T47D (cell line): ENCODE measurements at places on chromosomes 1 and 21.
A peak's percentile ranks its signal among the peaks of the same experiment; 100 is the strongest.

GRCh38 chr21:46081862-46082712 lies 15.8 kb upstream of the COL6A2 start:
- no peak for DNase-seq

DNA sequence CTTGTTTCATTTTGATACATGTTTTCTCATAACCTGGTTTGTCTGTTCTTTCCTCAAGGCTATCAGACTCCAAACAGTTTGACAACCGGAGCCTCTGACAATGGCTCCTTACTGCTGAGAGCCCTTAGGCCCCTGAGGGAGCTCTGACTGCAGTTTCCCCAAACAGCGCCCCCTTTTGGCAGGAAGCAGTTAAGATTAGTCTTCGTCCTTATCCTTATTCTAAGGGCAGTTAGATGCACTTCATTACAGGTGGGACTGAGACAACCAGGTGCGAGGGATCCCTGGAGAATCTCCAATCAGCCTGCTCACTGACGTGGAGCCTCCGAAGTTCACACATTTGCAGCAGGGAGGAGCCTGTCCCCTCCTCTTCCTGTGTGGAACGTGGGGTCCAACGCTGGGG lies 393.1 kb downstream of the BRINP3 start:
- DNase-seq: no peak

- peak; percentile 51 for DNase-seq
These were observed 135.6 kb upstream of the KCNJ15 start for GRCh38 chr21:38120984-38121855.

DNA sequence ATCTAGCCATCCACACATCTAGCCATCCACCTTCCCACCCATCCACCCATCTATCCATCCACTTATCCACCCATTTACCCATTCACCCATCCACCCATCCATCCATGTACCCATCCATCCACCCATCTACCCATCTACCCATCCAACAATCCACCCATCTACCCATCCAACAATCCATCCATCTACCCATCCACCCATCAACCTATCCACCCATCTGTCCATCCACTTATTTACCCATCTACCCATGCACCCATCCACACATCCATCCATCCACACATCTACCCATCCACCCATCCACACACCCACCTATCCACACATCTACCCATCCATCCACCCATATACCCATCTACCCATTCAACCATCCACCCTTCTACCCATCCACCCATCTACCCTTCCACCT lies 238.4 kb downstream of the DYRK1A start:
- DNase-seq: no peak

DNA sequence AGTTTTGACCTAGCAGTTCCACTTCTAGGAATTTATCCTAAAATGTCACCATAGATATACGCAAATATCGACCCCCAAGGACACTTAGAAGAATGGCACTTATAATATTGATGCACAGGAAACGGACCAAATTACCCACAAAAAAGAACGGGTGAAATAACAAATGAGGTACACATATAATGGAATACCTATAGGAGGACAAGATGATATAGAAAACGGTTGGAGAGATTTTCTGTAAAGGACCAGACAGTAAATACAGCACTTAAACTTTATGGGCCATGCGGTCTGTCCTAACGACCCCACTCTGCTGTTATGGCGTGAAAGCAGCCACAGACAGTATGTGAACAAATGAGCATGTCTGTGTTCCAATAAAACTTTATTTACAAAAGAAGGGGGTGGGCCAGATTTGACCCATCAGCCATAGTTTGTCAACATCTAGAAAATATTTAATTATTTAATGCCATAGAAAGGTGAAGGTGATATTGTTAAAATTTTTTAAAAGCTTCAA lies 2.4 kb downstream of the TMPRSS3 start:
- DNase-seq: no peak

GRCh38 chr1:163295949-163296348 lies 25.8 kb upstream of the NUF2 start:
- no peak for DNase-seq

DNA sequence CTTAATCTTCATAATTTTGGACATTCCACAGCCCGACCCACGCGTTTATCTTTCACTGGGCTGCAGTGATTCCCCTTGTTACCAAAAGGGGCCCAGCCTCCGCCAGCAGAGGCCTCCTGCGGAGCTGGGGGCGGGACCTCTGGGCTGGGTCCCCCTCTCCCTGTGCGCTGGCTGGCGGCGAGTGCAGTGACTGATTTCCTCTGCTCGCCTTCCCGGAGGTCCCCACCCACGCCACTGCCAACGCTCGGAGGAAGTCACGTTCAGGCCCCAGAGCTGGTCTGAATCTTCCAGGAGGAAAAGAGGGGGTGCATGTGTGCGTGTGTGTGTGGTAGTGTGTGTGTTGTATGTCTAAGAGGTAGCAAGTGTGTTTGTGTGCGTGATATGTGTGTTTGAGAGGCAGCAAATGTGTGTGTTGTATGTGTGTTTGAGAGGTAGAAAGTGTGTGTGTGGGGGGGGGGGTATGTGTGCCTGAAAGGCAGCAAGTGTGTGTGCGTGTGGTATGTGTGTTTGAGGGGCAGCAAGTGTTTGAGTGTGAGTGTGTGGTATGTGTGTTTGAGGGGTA lies 35.0 kb upstream of the JAK1 start:
- DNase-seq: no peak

DNA sequence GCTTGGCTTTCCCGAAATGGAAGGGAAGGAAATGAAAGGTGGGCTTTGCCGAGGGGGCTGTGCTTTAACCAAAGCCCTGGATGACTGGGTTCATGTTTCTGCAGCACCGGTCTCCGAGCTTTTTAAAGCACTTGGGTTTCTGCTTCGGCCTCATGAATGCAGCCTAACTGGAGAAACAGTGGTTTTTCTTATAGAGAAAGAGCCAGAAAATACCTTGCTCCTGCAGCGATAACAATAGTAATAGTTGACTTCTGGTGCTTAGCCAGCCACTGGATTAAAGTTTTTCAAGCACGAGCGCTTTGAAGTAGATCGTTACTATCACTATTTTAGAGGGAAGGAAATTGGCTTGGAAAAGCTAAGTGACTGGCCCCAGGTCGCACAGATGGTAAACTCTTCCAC lies 500 bp upstream of the DOCK7 start:
- no peak for DNase-seq

- no peak for DNase-seq
These were observed 10.1 kb upstream of the C1orf159 start for GRCh38 chr1:1125945-1126344.

DNA sequence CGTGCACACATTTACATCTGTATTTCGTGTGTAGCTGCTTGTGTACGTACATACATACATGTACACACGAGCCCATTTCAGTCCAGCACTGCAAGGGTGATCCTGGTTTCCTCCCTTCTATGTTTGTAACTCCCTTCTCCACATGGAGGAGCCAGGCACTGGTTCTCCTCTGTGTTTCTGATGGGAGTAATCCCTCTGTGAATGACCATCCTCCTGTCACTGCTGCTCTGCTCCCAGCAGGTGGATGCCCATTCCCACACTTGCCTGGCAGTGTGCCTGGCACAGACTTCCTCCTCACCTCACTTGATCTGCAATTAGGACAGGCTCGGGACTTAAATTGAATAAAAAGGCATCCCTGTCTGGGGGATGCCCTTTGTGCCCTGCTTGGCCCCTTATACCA lies 37.1 kb downstream of the TRAPPC10 start:
- no peak for DNase-seq

DNA sequence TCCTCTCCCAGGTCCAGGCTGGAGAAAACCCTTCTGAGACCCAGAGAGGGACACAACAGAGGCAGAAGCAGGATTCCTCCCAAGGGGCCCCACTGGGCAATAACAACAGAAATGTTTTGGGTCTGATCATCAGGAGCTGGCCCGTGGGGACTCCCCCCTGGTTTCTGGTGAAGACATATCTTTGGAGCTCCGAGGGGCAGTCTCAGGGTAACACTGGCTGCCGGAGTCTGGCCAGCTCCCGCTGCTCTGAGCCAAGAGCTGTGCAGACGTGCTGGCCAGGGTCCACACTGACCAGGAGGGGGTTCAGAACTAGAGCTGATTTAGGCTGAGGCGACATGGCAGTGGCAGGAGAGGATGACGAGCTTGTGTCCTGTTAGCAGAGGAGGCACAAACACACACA lies 13.1 kb downstream of the ECE1 start:
- DNase-seq: no peak

GRCh38 chr1:156694690-156694962 lies 10.8 kb downstream of the CRABP2 start:
- DNase-seq: peak; percentile 81

GRCh38 chr1:63784489-63785390 lies 10.9 kb downstream of the ROR1 start:
- no peak for DNase-seq

GRCh38 chr1:209607102-209607794 lies 23.7 kb downstream of the CAMK1G start:
- DNase-seq: no peak

DNA sequence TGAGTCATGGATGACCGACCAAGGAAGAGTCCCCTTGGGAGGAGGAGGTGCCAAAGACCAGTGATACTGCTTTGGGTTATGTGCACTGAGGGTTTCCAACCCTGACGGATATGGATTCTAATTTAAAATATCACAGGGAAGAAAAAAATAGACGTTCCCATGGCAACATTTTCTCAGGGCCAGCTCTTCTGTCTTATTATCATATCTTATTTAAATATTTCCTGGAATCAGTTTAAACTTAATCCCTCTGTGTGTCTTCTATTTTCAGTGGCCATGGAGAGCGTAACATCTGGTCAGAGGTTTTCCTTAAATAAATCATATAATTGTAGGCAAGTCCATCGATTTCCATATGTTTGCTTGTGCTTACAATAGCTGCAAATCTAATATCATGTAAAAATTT lies 205.4 kb upstream of the FMN2 start:
- DNase-seq: no peak

DNA sequence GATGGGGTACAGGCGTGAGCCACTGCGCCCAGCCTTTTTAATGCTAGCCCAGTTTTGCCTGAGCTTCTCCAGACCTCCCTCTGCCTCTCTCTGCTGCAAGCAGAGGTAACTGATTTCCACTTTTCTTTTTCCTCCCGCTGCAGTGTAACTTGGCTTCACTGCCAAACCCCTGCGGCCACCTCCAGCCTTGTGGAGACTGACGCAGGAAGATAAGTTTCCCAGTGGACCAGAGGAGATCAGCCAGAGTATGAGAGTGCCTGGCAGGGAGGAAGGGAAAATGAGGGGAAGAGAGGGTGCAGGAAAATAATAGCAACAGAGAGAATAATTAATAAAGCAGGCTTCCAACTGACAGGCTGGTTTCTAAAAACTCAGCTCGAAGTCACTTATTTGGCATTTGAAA lies 143.7 kb downstream of the PCNX2 start:
- no peak for DNase-seq

DNA sequence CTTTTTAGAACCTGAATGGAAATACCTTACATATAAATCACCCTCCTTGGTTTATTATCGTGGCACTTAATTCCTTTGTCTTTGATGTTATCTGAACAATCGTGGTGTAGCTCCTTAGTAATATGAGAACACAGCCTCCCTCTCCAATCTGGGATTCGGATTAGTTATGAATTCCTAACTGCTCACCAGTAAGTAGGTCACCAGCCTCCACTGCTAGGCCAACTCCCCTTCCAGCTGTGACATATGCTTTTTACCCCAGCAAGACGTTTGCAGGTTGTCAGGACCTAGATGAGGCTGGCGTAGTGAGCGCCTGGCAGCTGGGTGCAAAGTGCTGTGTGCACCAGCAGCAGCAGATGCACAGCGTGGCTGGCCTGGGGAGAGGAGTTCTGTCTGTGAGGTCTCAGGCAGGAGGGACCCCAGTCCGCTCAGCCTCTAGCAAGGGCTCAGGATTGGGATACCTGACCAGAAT lies 38.2 kb downstream of the NTPCR start:
- no peak for DNase-seq

- DNase-seq: no peak
These were observed 45.7 kb upstream of the PLPPR4 start for GRCh38 chr1:99218572-99218971.

GRCh38 chr1:162185314-162186025 lies 116.0 kb downstream of the NOS1AP start:
- no peak for DNase-seq

GRCh38 chr1:244603498-244603897 lies 49.4 kb upstream of the DESI2 start:
- no peak for DNase-seq

DNA sequence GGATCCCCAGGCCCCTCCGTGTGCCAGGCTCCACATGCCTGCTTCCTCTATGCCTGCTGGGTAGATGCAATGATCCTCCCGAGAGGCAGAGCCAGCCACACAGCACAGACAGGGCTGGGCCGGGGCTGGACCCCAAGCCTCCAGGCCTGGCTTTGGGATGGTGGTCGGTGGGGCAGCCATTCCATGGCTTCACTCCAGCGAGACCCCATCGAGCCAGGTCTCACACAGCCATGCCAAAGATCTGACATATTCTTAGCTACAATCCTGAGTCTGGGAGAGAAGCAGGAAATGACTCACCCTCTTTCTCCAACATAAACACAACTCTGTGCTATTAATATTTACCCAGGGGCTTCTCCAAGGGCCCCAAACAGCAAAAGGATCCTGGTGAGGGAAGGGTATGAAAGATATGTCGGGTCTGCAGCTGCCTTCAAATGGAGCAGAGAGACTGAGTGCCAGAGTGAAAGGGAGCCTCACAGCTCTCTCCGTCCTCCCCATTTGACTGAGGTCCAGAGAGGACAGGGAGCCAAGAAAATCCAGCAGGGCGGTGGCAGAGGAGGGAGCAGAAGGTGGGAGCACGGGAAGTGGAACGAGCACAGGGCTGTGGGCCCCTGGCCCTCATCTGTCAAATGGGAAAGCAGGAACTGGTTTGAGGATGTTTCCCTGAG lies 639.5 kb downstream of the MATN1 start:
- no peak for DNase-seq

GRCh38 chr1:202005958-202006357 lies 4.4 kb upstream of the ELF3 start:
- DNase-seq: no peak

- DNase-seq: peak; percentile 22
These were observed 16.4 kb upstream of the CLSTN1 start for GRCh38 chr1:9840176-9840575.

DNA sequence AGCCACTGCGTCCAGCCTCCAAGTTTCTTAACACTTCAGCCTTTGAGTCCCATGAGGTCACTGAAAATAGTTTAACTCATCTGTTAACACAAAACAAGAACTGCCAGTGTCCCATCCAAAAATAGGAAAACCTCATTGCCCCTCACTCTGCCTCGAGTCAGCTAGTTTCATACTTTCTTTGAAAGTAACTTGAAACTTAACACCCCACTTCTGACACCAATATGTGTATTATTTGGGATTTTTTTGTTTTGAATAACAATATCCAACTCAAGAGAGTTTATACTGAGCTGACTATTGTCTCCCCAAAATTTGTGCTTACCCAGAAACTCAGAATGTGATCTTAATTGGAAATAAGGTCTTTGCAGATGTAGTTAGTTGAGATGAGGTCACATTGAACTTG lies 16.9 kb upstream of the PIK3CD start:
- DNase-seq: no peak

DNA sequence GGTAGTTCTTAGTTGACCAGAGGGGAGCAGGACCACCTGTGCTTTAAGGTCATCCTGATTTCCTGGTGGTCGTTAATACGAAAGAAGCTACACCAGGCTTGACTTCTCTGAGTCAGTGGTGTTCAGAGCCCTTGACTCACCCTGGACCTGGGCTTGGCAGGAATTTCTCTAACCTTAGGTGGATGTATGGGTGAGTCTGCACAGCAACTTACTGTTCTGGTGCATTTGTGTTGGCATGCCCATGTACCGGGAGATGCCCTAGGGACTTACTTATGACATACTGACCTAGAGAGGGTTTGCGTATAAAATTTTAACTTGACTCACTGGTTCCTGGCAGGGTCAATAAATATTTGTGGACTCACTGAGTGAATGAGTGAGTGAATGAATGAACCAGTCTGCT lies 304.6 kb downstream of the DISC1 start:
- no peak for DNase-seq

- no peak for DNase-seq
These were observed 1.4 kb downstream of the PPM1J start for GRCh38 chr1:112713466-112714312.
